Smooth muscle cell of bladder (primary cell): ENCODE measurements at places on chromosomes 7 and 10. TPM values are rescaled to one million over a fixed set of nuclear protein-coding genes. Genes with fewer than 3 reads are reported as not detected.

Gene SHOC2
- 42.5 and 43.4 TPM in 2 replicates for total RNA-seq

Gene SCART1
- total RNA-seq = 1.3 and 1.9 TPM in 2 replicates

Gene CELF2
- total RNA-seq = 4.0 and 6.5 TPM in 2 replicates

Gene GTPBP10
- total RNA-seq = 12.5 and 12.7 TPM in 2 replicates

Gene TLL2
- under 0.01 and 0.09 TPM in 2 replicates for total RNA-seq

Gene ADAP1
- 9.1 and 9.2 TPM in 2 replicates for total RNA-seq

Gene PPP1R17
- not detected in 2 replicates for total RNA-seq

Gene OR2A5
- not detected in 2 replicates for total RNA-seq

Gene SMO
- total RNA-seq = 30.2 and 33.5 TPM in 2 replicates

Gene ANKRD61
- total RNA-seq = not detected in 2 replicates

Gene CYP2C8
- total RNA-seq = under 0.01 TPM in 1 of 2 replicates, not detected in the other

Gene STEAP1
- 30.2 and 52.5 TPM in 2 replicates for total RNA-seq

Gene ZNF485
- total RNA-seq = 1.7 and 1.9 TPM in 2 replicates

Gene CDH23
- 0.14 and 0.18 TPM in 2 replicates for total RNA-seq

Gene NT5C3A
- total RNA-seq = 13.7 and 17.4 TPM in 2 replicates

Gene TMEM176A
- total RNA-seq = 1.1 and 70.8 TPM in 2 replicates

Gene TRIL
- total RNA-seq = 0.71 and 1.3 TPM in 2 replicates

Gene PRSS1
- total RNA-seq = not detected in 2 replicates

Gene TRIM74
- total RNA-seq = 0.09 TPM in 1 of 2 replicates, not detected in the other

Gene VAX1
- not detected in 2 replicates for total RNA-seq

Gene GPR15LG
- total RNA-seq = not detected in 2 replicates

Gene TRPV6
- total RNA-seq = not detected in 2 replicates

Gene KMT2E
- total RNA-seq = 67.3 and 82.1 TPM in 2 replicates

Gene DNAH11
- 0.28 and 0.46 TPM in 2 replicates for total RNA-seq

Gene TIAL1
- total RNA-seq = 18.3 and 20.2 TPM in 2 replicates

Gene NAMPT
- total RNA-seq = 220 and 275 TPM in 2 replicates

Gene TMEM270
- total RNA-seq = not detected in 2 replicates

Gene CUL2
- total RNA-seq = 22.3 and 30.6 TPM in 2 replicates

Gene ASAH2
- 0.74 and 1.00 TPM in 2 replicates for total RNA-seq

Gene CYP3A4
- total RNA-seq = not detected in 2 replicates

Gene CCL24
- 0.28 TPM in 1 of 2 replicates, not detected in the other for total RNA-seq

Gene CDNF
- 1.1 and 2.2 TPM in 2 replicates for total RNA-seq

Gene ZNF804B
- not detected in 2 replicates for total RNA-seq

Gene KIAA1217
- total RNA-seq = 0.43 and 0.55 TPM in 2 replicates

Gene KIN
- 6.0 and 7.0 TPM in 2 replicates for total RNA-seq

Gene OR2A1
- not detected in 2 replicates for total RNA-seq

Gene ICA1
- total RNA-seq = under 0.01 TPM in 2 replicates

Gene CYP3A7
- total RNA-seq = 0.14 and 0.46 TPM in 2 replicates

Gene RNLS
- total RNA-seq = 8.0 and 8.6 TPM in 2 replicates

Gene RSU1
- 27.3 and 35.3 TPM in 2 replicates for total RNA-seq

Gene A1CF
- not detected in 2 replicates for total RNA-seq

Gene KBTBD2
- 21.2 and 26.7 TPM in 2 replicates for total RNA-seq

Gene RBP3
- total RNA-seq = under 0.01 TPM in 1 of 2 replicates, not detected in the other

Gene VDAC2
- 140 and 151 TPM in 2 replicates for total RNA-seq

Gene CEP55
- 3.8 TPM in 2 replicates for total RNA-seq

Gene CHST15
- 1.00 and 1.4 TPM in 2 replicates for total RNA-seq

Gene SPDYE5
- not detected in 2 replicates for total RNA-seq
